ENCODE measurements at places on chromosomes 11 and 22.

- DNase-seq = peak; percentile 90
Measured at GRCh38 chr22:42688241-42689211, 32.1 kb downstream of the A4GALT start.

- DNase-seq = no peak
Measured at GRCh38 chr11:67612751-67613150, 6.0 kb downstream of the NDUFV1 start.

GRCh38 chr11:64139049-64139448 is 26.9 kb downstream of the MACROD1 start:
- DNase-seq = no peak

GRCh38 chr22:42067671-42068251 is 2.9 kb downstream of the NAGA start:
- no peak for DNase-seq

DNA sequence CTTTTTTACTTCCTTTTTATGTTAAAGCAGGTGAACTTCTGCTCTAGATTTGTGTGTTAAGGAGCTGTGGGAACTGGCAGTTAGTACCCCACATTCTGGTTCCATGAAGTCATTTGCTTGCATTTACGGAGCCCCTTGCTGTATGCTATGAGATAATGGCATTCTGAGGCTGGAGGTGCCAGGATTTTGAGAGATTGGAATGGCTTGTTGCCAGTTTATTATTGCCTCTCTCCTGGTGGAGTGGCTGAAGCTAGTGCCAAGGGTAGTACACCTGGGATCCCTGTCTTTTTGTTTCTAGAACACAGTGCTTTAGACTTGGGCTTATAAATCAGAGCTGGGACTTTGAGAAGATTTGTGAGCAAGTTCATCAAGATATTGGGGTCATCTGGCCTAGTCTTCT is 73.8 kb downstream of the STIM1 start:
- no peak for DNase-seq

DNA sequence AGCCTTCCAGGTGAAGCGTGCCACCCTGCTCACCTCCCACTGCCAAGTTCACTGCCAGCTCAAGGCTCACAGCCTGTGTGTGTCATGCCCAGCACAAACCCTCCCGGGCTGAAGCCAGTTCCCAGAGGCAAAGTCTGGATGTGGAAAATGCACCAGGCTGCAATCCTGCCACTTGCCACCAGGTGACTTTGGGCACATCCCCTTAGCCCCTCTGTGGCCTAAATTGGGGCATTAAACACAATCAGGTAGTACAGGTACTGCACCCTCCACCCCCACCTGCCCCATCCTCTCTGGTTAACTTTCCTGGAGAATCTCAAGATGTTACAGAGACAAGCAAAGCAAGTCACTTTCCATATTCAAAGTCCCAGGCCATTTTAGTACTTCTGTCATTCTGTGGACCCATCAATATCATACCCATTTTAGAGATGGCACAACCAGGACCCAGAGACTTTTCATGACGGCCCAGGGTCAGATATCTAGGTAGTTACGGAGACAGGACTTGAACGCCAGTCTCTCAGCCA is 1.8 kb upstream of the RASD2 start:
- DNase-seq = peak; percentile 25

GRCh38 chr11:61104963-61105362 is 2.7 kb downstream of the CD5 start:
- no peak for DNase-seq

GRCh38 chr11:126477535-126478305 is 122.2 kb downstream of the ST3GAL4 start:
- DNase-seq = no peak
